ENCODE measurements at places on chromosomes 6 and 20.

DNA sequence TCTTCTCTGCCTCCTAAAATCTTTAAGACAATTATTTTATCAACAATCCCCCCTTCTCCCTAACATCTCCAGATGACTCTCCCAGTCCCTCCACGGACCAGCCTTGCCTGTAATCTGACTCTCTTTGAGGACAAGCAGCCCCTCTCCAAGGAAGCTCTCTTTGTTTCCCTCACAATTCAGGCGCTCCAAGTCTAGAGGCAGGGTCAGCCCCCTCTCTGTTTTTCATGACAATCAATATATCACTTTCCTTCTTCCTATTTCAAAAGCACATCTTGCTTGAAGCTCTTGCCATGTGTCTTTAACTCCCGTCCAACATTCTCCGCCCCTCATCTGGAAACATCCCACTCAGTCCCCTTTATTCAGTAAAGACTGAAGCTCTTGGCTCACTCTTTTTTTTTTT, 393.4 kb upstream of the SULF2 start:
- DNase-seq = no peak

DNA sequence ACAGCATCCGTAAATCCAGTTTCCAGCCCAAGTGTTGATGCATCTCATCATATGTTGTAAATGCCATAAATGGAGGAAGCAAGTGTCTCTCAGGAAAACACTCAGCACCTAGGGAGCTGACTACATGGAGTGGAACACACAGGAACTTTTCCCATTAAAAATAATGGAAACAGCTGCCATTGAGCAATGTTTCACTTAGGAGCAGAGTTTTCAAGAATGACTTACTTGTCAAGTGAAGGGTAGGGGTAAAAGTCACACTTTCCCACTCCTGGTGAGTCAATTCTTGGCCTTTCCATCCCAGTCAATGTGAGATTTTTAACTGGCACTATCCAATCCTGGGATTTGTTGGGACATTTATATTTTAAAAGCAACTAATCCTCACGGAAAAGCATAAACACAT, 119.4 kb upstream of the ASF1A start:
- no peak for DNase-seq

DNA sequence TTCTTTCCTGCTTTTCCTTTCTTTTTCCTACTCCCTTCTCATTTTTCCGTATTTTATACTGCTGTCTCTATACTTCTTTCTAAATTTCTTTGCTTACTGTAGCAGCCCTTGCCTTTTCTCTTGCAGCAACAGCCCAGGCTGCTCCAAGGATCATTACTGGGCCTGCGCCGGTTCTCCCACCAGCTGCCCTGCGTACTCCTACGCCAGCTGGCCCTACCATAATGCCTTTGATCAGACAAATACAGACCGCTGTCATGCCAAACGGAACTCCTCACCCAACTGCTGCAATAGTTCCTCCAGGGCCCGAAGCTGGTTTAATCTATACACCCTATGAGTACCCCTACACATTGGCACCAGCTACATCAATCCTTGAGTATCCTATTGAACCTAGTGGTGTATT, 148.8 kb downstream of the QKI start:
- no peak for DNase-seq

DNA sequence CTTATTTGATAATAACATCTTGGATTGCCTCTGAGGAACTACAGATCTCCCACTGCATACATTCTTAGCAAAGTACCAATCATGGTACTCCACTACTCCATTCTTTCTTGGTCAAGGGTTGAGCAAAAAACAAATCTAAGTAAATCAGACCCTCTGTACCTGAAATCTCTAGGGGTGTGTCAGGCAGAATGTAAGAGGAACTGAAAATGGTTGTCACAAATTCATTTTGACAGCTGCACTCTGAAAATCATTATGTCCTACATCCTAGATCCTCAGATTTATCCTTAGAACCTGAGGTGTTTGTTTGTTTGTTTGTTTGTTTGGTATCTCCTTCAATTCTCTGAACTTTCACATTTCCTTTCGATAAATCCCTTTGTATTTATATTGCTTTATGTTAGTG, 433.2 kb upstream of the BTBD3 start:
- no peak for DNase-seq

DNA sequence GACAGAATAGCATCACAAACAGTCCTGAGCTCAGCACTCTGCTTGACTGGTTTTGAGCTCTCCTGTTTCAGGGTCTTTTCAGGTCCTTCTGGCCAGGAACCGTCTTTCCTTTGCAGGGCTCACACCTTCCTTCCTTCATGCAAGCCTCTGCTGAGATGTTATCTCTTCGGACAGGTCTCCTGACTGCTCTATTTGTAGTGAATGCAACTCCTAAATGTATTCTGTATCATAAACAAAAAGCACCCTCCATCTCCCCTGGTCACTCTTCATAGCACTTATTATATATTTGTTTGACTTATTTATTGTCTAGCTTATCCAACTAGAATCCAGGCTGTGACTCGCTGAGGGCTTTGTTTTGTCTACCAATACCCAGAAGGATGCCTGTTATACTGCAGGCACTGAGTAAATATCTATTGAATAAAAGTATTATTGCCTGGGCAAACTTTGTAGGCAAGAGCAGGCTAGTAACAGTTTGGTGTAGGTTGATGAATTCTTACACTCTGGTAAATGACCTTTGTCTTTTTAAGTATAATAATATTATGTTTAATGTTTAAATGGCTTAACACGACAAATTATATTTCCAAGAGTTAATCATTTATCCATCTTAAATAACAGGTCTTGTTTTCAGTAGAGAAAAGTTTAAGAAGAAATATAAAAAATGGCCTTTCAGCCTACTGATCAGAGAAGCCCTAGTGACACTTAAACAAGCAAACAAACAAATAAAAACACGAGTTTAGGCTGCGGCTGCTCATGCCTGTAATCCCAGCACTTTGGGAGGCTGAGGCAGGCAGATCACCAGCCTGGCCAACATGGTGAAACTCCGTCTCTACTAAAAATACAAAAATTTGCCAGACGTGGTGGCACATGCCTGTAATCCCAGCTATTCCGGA, 199.7 kb downstream of the BCAS1 start:
- no peak for DNase-seq

GRCh38 chr6:2998998-2999617, 586 bp upstream of the NQO2 start:
- DNase-seq = no peak

DNA sequence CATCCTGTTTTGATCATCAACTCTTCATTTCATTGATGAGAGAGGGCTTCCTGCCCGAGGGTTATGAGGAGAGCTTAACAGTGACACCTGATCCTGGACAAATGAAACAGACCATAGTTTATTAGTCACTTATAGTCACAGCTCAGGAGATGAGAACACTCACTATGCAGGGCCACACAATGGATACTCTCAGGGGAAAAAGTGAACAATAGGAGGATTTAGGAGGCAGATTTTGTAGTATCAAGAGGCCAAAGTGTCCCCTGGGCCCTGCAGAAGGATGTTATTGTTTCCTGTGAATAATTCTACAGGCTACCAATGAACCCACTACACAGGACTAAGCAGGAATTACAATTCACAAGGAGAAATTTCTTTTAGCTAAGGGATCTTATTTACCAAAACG, 772.8 kb upstream of the MAN1A1 start:
- DNase-seq = no peak

GRCh38 chr6:169963581-169964297, 212.3 kb downstream of the ERMARD start:
- no peak for DNase-seq

DNA sequence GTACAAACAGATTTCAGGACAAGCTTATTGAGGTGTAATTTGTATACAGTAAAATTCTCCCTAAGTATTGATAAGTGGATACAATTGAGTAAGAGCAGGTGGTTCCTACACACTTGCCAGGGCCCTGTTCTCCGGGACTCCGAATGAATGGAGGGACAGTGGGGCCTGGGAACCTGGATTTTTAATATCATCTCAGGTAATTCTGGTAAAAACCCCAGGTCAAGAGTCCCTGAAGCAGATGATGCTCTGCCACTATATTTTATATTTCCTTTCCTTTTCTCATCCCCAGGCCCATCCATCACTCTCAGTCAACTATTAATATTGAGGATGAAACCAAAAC, 104.9 kb downstream of the FYN start:
- no peak for DNase-seq

GRCh38 chr6:53666271-53666626, 693 bp upstream of the KLHL31 start:
- DNase-seq = no peak

DNA sequence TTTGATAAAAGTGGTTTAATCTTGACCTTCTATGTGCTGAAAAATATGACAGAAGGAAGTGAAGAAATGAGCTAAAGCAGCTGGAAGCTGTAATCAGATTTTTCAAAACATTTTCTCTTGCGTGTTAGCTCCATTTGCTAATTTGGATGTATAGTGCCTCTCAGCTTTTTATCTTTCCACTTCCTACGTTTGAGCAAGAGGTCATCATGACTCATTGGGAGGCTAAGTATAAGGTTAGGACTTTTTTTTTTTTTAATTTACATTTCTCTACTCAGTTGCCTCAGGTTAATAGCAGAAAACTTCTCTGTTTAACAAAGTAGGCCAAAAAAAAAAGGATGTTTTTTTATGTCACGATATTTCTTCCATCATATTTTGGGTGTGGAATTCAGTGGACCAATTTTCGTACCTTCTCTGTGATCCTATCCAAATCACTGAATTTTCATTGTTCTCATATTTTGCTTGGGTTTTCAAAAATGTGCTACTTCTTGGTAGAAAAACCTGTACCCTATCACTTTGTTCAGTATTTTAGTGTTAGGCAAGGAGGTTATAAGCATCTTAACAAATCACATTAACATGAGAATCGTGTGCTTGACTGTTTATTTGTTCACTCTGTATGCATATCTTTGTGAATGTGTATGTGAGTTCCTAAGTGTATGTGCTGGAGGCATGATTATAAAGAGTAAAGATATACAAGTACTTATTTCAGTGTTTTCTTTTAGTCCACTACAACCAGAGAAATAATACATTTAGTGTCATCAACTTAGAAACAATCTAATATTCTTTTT, 1028.3 kb upstream of the EYS start:
- DNase-seq = no peak

DNA sequence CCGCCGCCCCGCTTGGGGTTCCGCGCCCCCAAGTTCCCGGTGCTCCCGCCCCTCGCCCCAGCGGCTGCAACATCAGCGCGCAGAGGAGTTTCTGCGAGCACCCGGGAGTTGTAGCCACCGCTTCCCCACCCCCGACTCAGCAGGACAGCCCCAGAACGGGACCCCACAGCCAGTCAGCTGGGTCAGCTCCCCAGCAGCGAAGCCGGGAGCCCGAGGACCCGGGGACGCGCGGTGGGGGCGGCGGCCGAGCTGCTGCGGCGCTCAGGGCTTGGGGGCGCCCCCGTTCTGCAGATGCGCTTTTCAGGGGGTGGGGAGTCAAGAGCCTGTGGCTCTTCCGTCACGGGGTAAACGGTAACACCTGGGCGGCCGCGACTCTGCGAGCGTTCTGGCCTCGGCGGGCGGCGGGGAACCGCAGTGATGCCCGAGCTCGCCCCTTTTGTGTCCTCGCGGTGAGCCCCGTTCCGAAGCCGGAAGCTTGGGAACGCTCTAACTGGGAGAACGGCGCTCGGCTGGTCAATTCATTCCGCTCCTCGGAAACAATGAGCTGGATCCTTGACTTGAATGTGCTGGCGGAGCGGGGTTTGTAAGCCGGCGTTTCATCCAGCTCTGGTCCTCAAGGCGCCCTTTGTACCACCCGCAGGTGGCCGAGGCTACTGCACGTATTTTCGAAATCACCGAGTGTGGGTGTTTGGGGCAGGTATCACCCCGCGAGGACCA, 774 bp downstream of the PLEKHG1 start:
- DNase-seq = no peak

DNA sequence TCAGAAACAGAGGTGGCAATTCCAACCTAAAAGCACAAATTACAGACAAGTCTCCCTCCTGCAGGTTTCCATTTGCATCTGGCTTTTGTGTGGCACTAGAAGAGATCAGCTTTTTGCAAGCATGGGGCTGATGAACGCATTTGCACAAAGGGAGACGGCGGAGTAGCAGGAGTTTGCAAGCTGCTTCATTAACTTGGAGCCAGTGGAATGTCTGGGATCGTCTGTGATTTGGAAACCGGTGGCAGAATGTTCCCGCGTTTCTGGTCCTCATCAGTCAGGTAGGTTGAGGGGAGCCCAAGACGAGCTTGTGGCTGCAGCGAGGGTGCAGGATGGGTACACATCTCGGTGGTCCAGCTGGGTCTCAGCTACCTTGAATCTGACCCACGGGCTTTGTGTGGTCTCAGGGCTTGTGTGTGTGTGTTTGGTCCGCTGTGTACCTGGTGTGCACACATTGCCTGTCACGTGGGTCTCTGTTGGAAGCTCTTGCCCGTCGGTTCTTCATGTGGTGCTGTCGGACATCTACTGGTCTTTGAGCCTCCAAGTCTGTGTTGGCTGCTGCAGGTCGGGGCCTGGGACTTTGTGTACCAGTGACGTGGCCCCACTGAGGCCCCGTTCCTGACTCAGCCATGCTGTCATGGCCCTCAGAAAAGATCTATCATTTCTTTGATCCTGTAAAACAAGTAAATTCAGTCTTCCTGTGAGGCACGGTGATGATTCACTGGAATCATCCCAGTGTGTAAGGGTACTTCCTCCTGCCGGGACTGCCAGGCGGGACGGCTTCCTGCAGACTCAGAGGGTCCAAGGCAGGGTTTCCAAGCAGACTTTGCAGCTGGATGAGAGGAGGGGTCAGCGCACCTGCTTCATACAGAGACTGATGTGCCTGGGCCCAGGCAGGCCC, 12.4 kb upstream of the MYT1 start:
- no peak for DNase-seq

DNA sequence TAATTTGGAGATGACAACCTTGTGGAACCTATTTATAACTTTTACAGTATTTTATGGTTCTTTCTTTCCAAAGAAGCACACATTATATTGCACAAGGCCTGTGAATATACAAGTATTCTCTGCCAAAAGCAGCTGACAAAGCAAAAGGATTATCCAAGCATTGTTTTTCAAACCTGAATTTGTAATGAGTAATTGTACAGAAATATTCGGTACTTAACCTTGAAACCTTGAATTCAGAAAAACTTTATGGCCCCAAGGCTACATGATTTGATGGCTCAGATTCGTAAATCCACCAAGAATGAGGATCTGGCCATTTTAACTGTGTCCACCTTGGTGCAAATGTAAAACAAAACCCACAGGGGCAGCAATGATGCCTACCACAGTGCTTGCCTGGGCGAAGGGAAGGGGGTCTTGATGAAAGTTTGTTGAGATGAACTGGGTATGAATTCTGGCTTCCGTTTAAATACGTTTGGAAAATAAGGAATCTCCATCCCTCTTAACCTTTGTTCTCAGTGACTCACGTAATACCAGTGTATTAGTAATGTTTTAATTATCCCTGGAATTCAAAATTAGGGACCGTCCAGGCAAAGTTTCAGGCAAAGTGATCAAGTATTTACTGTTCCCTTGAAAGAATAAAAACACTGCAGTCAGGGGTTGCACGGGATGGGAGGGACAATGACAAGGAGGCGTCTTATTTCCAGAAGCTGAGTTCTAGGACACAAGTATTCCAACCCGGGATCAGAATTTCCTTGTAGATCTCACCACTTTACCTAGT, 2.7 kb upstream of the RBM24 start:
- no peak for DNase-seq

DNA sequence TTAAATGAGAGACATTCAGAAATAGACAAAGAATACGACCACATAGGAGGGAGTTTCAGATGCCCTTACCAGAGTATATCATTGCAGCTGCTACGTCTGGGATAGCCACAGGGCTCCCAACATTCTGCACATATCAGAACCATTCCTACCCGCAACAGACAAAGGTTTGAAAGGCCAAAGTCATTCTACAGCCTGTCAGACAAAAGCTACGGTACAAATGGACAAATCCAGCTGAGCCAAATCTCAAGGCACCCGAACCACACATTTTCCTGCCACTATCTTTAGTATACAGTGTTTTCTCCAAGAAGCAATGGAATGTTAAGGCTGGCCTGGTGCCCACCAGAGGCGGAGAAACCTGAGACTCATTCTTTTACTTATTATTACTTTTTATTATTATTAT, 30.5 kb upstream of the LYRM2 start:
- DNase-seq = no peak
